Stimulated activated CD4-positive, alpha-beta T cell treated with anti-CD3 and anti-CD28 coated beads, Interleukin-15, amount 100 ng/mL, for 1 hour (primary cell): ENCODE measurements at places on chromosomes 1 and 21.

- no peak for DNase-seq
These were observed 45.5 kb upstream of the KCNJ15 start for GRCh38 chr21:38211321-38211720.

DNA sequence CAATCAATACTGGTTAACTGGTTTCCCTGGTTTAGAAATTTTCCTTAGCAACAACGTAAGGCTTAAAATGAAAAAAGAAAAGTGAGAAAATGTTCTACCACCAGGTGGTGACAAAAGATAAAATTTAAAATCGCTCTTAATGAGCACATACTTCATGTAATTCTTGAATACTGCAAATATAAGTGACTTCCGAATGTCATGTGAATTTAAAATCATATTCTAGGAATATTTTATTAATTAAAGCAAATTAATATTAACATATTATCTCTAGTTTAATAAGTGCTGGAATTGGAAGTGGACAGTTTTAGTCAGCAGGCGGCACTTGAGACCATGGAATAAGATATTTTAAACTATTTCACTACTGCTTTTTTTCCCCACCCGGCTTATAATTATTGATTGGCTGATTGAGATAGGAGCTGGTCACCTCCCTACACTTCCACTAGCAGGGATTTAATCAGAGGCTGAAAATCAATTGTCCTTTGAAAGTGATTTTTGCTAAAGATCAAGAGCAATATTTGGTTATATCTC is 5.0 kb upstream of the ADAMTS1 start:
- DNase-seq: no peak

DNA sequence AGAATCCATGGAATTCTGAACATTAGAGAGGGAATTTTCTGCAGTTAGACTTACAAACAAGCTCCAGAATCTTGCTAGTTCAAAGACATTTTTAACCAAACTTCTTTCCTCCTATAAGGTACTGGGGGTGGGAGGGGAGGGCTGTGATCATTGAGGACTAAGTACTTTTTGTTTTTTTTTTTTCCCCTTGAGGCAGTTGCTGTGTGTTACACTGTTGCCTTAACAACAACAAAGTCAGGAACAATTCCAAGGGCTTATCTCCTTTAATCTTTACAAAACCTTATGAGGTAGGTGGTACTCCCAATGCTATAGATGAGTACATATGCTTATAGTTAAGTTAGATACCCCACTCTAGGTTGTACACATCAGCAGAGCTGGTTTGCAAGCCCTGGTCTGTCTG is 62.9 kb downstream of the PPP1R12B start:
- no peak for DNase-seq

- no peak for DNase-seq
These were observed 185.0 kb downstream of the MATN1 start for GRCh38 chr1:30538226-30538992.

GRCh38 chr1:13469343-13469742 is 44.5 kb downstream of the LRRC38 start:
- DNase-seq: no peak

- DNase-seq: no peak
These were observed 13.0 kb downstream of the CAMSAP2 start for GRCh38 chr1:200751717-200752116.

DNA sequence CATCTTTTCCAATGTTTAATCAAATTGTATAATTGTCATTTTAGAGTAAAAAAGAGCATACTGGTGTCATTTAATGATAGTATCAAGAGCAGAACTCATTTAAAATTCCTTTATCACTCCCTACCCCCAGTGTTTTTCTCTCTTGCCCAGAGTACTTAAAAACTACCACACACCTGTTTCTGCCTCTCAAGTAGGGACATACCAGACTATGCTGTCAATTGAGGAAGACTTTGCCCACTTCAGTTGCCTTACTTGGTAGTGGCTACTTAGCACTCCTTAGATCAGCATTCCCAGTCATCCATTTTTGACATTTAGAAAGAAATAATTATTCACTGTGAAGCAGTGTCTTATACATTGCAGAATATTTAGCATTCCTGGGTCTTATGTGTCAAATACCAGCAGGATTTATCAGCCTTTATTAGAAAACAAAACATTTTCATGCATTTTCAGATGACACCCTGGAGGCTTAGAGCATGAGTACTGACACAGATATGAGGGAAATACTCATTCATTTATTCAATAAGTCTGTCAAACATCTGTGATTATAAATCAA is 127.5 kb upstream of the RGS1 start:
- DNase-seq: no peak

- DNase-seq: no peak
These were observed 459.3 kb downstream of the ADGRL2 start for GRCh38 chr1:82260051-82260450.

DNA sequence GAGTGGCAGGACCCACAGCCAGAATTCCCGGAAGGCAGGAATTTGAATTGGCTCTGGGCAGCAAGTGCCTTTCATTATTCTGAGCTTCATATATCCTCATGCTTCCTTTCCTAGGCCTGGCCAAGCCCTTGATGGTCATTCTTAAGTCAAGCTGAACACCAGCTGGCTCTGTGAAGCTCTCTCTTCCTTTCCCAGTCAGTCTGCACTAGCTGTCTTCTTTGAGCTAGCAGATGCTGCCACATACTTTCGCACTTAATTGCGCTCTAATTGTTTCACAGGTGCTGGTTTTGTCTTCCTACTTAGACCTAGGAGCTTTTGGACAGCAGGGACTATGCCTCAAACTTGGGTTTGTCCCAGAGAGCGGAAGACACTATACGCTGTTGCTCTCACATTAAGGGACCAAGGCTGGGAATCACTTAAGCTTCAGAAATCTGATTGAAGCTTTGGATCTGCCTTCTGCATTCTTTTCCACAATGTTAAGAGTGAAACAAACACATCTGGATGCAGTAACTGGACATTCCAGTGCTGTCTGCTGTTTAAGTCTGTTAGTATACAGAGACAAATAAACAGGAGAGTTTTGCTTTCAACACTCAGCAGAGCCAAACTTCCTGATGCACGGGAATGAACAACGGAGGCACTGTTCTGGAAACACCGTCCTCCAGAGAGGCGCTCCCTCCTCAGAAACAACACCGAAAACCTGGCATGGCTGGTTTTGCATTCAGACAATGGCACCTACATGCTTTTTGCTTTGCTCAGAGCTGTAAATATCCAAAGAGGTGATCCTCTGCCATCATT is 2.2 kb downstream of the TLR5 start:
- DNase-seq: no peak

- no peak for DNase-seq
These were observed 8.3 kb upstream of the C8B start for GRCh38 chr1:56973923-56974742.

DNA sequence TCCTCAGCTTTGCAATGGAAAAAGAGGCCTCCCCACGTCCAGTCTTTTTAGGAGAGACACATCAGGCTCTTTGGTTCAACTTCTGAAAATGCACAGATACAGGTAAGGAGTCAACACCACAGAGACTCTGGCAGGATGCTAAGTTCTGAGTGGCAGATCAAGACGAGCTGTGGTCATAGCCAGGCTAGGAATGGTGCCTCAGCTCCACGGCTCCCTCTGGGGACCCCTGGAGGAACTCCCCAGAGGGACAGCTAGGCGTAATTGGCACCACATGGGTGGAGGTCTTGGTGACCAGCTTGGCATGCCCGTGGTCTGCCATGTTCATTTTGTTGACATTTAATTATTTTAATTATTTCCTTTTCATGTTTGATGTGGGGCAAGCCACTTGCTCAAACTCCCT is 206.1 kb downstream of the KAZN start:
- DNase-seq: no peak

GRCh38 chr21:33857846-33858666 is 57.5 kb downstream of the ATP5PO start:
- DNase-seq: no peak

GRCh38 chr1:162918151-162918754 is 57.3 kb upstream of the CCDC190 start:
- no peak for DNase-seq

- DNase-seq: no peak
These were observed 27.9 kb downstream of the ARHGEF16 start for GRCh38 chr1:3482378-3482849.

DNA sequence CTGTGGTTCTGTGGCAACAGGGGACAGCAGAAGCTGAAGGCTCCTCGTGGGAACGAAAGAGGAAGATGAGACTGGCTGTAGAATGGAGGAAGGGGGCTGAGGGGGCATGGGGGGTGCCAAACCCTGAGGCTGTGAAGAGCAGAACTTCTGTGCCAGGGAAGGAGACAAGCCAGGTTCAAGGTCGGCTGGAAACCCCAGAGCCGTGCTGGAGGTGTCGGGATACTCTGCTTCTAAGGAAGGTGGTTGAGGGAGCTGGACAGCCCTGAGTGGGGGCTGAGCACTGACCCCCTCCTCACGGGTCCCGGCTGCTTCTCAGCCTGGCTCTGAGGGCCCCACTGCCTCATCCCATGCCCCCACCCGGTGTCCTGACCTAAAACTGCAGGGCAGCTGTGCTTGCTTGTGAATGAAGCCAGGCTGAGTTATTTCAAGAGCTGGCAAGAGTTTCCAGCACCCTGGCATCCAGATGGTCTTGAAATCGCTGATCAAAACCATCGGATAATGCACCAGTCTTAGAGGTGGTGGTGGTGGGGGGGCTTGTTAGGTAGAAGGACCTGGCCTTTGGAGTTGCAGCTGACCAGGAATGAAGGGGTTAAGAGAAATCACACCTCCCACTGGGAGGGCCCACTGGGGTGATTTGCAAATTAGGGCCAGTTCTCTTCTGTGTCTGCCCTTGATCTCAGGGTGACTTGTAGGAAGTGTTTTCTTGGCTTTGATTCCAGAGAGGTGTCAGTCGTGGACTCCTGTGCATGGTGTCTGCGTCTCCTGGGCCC is 218.9 kb upstream of the C1orf174 start:
- no peak for DNase-seq

DNA sequence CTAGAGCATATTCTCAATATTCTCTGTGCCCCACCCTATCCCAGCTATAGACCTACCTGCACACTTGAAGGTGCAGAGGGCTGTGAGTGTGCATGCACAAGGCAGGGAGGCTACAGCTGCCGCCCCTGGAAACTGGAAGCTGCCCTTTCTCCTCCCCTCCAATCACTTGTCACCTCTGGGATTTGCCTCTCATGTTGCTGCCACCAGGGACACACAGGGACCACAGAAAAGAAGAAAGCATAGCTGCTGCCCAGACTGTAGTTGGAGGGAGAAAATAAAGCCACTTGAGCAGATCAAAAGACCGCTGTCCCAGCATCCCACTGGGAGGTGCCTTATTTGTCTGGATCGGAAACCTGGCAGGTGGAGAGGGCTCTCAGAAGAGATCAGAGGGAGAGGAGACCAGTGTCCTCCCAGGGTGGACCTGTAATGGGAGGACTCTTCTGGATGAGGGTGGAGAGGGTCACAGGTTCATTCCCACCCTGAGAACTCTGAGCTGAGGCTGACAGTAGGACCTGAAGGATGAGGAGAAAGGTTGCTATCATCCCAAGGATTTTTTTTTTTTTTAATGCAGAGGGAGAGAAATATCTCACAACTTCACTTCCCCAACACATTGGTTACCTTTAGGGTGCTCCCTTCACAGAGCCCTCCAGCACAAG is 7.6 kb upstream of the INPP5B start:
- DNase-seq: no peak

GRCh38 chr1:241079047-241079446 is 278.0 kb downstream of the RGS7 start:
- DNase-seq: no peak

GRCh38 chr1:41354956-41355355 is 6.3 kb upstream of the FOXO6 start:
- no peak for DNase-seq

- DNase-seq: no peak
These were observed 3.6 kb upstream of the PTGS2 start for GRCh38 chr1:186683652-186684410.

GRCh38 chr1:16122916-16123315 is 33.0 kb downstream of the EPHA2 start:
- DNase-seq: peak; percentile 10

DNA sequence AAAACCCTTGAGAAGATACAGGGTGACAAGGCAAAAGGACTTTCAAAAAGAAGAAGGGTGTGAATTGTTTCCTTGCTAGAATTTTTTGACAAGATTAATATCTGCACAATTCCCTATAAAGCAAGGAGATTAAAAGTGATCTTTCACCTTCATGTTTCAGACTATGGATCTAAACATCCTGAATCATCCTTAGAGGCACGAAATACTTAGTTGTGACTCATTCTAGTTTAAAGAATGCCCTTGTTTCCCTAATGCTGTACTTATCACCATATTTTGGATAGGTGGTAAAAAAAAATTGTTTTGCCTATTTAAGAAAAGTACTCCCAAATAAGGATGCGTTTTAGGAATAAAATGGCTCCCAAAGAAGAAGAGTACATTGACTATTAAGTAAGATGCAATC is 415.1 kb downstream of the LRRIQ3 start:
- no peak for DNase-seq

DNA sequence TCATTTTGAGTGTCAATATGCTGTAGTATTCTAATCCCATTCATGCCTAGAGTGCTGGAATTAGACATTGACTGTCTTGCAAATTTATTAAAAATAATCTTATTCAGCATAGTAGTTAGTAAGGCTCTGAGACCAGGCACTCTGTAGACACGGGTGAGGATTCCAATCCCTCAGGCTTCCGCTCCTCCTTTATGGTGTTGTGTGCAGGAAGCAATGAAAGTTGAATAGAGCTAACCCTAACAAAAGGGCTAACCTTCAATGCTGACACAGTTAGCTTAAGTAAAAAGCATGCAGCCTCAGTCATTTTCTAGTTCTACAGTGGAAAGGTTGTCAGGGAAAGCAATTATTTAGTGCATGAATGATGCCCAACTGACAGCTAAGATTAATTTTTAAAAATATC is 199.6 kb upstream of the SGIP1 start:
- no peak for DNase-seq
